ENCODE measurements at places on chromosomes 1 and 21. TPM values are rescaled to one million over a fixed set of nuclear protein-coding genes. Genes with fewer than 3 reads are reported as not detected.

Gene CLCA4
- total RNA-seq, result not detected

Gene MIER1
- 29.7 TPM for total RNA-seq

Gene NIBAN1
- 152 TPM for total RNA-seq

Gene NUAK2
- 7.9 TPM for total RNA-seq

Gene SPRR4
- not detected for total RNA-seq

Gene ITGB2
- 1.7 TPM for total RNA-seq

Gene PYGO2
- 11.1 TPM for total RNA-seq

Gene OR2L3
- not detected for total RNA-seq

Gene RHD
- not detected for total RNA-seq

Gene BLACAT1
- total RNA-seq, result 0.07 TPM

Gene LCE2A
- not detected for total RNA-seq

Gene CRTC2
- total RNA-seq, result 6.7 TPM

Gene WNT9A
- 1.3 TPM for total RNA-seq
